ENCODE measurements at places on chromosomes 2 and 18. TPM values are rescaled to one million over a fixed set of nuclear protein-coding genes. Genes with fewer than 3 reads are reported as not detected.

DNA sequence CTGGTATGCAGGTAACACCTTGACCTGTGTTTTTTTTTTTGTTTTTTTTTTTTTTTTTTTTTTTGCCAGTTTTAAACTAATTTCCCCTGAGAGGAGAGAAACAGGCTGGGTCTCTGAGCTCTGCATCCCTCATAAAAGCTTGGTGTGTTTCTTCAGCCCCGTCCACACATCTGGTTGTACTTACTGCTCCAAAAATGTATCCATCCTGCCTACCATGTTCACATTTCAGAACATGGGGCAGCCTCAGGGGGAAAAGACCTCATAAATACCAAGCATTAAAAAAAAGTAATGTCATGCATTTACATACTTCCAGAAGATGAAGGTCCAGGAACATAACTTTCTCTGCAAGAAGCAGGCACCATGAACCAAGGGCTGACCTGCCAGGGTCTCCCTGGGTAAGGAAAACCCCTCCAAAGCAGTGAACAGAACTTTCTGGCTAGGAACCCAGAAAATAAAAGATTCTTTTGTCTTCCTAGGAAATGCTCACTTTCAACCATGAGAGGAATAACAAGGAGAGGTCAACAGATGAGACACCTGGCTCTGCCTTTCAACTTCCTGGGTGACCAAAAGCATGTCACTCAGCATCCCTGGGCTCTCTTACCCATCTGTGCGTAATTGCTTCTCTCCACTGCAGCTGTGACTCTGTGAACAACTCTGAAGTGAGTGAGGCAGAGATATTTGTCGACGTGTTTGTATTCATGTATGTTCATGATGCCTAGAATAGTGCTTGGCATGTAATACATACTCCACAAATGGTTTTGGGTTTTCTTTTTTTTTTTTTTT is 118.6 kb downstream of the MCFD2 start:
- no peak for DNase-seq

- DNase-seq, result no peak
Observed at GRCh38 chr18:37486848-37487247, 78.8 kb downstream of the CELF4 start.

GRCh38 chr18:79314838-79315388 is 80.8 kb upstream of the NFATC1 start:
- DNase-seq, result no peak

DNA sequence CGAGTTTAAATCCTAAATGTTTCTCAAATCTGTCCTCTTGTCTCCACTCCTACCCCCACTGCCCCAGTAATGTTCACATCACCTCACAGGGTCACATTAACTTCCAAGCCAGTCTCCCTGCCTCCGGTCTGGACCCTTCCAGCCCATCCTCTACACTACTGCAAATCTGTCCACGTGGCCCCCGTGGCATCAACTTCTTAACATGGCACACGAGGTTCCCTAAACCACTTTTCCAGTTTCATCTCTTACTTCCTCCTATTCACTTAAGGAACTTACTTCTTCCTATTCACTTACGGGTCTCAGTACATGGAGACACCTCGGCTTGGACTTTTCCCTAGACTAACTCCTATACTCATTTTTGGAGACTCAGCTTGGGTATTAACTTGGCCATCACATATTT is 27.0 kb downstream of the MRPL33 start:
- no peak for DNase-seq

- DNase-seq, result no peak
Observed at GRCh38 chr2:35035883-35036282, 1319.7 kb upstream of the CRIM1 start.

FEV gene
- not detected for total RNA-seq

- no peak for DNase-seq
Observed at GRCh38 chr2:7026742-7027141, 109.5 kb downstream of the RNF144A start.

TMEM247 gene
- not detected for total RNA-seq

GRCh38 chr2:74871414-74871813 is 37.5 kb downstream of the HK2 start:
- DNase-seq, result no peak

Measured in T-cell (primary cell).